ENCODE measurements at places on chromosomes 1 and 21.

DNA sequence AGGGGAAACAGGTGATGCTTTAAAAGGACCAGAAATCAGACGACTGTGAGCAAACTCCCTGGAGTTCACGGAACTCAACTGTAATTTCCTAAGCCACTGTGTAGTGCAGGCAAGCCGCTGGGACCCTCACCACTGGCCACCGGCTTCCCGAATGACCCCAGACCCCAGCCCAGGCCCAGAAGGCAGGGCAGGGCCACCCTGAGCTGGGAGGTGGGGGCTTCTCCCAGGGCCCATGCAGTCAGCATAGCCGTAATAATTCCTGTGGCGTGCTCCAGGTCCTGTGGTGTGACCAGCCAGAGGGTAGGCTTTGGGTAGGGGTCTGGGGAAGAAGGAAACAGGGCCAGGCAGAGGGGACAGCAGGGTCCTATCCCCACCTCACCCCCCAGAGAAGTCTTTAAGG lies 3.5 kb upstream of the ARF1 start:
- DNase-seq: no peak

- no peak for DNase-seq
Measured at GRCh38 chr1:2345297-2346075, 45.9 kb downstream of the MORN1 start.

DNA sequence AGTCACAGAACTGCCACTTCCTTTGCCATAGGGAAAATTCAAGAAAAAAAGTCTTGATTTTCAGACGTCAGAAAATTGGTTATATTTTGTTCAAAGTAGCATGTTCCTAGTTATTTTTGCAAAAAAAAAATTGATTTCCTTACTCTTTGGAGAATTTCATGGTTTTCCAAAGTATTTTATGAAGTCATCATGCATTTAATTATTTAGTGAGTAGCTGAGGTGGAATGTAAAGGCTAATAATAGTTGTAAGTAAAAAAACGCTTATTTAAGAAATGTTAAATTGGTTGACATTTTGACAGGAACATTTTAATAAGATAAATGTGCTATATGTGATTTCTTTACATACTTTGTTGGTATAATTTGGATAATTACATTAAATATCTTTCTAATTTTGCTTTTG lies 20.8 kb downstream of the TSEN15 start:
- no peak for DNase-seq

- no peak for DNase-seq
Measured at GRCh38 chr1:28109639-28110038, 21.2 kb upstream of the EYA3 start.

DNA sequence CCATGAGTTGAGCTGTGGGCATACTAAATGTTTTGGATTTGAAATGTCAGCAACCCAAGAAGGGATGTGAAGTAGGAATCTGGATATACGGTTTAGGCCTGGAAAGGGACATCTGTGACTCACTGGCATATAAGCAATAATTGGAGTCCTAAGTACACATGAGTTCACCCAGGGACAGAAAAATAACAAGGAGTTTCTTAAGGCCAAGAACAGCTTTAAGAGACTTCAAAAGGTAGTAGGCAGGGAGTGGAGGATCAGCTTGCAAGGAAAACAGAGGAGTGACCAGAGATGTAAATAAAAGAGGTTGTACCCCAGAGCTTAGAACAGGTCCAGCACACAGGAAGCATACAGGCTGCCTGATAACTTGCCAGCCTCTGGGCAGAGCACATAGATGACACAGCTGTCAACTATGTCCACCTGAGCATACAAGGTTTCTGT lies 28.1 kb downstream of the TMEM50B start:
- no peak for DNase-seq

DNA sequence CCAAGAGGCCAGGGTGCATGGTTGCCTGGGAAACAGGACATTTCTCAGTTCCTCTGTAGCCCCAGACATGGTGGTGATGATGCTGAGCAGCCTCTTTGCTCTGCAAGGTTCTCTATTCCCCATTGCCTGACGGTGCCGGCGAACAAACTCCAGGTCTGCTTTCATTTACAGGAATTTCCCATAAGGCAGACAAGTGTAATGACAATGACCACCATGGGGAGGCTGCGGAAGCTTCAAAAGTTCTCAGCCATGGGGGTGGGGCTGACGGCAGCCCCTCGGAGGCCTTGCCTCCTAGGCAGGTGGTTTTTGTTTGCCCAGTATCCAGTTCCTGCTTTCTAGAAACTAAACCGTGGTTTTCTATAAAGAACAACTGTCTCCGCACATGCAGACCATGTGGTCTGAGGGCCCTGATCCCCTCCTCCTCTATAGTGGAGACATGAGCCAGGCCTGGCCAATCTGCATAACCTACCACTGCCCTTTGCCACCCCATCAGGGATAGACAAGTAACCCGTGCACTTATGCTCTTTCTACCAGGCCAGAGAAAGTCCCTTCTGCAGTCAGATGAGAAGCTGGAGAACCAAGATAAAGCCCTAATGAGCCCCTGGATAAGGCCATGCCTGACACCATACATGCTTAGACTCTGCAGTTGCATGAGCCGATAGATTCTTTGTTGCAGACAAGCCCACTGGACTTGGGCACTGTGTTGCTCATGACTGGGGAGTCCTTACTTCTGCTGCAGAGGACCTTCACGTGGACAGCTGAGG lies 54.1 kb downstream of the LDLRAD2 start:
- no peak for DNase-seq

- DNase-seq: no peak
Measured at GRCh38 chr1:88998716-88999115, 6.3 kb upstream of the KYAT3 start.

GRCh38 chr1:195898924-195899323 lies 709.3 kb downstream of the KCNT2 start:
- DNase-seq: no peak

DNA sequence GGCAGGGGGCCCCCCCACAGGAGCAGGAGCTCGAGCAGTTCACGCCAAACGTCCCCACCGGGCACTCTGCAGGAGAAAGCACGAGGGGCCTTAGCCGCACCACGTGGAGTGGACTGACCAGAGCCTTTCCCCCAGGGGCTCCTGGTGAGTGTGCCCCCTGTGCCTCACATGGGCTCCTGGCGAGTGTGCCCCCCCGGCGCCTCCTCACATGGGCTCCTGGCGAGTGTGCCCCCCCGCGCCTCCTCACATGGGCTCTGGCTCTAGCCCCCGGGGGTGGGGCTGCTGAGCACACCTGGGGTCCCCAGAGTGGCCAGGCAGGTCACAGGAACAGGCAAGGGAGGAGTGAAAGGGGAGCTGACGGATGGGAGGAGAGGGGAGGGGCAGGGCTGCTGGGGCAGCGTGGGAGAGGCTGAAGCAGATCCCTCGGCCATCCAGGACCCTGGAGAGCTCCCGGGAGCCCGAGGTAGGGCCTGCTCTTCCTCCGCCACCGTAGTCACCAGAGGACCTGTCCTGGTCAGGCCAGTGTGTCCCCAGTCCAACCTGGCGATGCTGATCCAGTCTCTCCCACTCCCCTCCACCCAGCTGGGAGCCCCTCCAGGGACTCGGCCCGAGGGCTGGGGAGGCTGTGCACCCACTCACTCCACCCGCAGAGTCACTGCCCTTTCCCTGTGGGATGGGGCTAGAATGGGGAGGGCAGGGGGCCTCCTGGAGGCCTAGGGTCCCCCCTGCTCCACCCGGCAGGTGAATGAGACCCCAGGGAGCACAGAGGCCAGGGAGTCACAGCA lies 47.6 kb downstream of the ARHGEF16 start:
- no peak for DNase-seq

Data from brain pericyte (primary cell).